CD4-positive, alpha-beta T cell treated with Interleukin-4 for 4 hours (primary cell): ENCODE measurements at places on chromosomes 3 and 15.
A peak's percentile ranks its signal among the peaks of the same experiment; 100 is the strongest.

GRCh38 chr3:116070061-116070460 is 375.2 kb downstream of the LSAMP start:
- DNase-seq, result no peak

GRCh38 chr3:96106701-96107100 is 707.7 kb upstream of the EPHA6 start:
- no peak for DNase-seq

DNA sequence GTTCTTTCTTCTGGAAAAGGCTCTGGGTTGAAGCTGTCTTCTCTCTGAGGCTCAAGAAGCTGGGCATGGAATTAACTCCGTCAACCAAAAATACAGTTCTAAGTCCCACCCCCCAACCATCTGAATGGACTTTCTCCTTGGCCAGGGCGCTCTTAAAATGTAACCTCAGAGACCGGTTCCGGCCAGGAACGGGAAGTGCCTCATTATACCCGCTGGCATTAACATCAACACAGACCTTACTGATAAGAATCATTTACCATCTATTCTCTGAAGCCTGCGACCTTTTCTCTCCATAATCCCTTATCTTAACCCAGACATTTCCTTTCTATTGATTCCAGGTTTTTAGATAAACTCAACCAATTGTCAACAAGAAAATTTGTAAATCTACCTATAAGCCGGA is 64.7 kb downstream of the ATP1B3 start:
- no peak for DNase-seq

DNA sequence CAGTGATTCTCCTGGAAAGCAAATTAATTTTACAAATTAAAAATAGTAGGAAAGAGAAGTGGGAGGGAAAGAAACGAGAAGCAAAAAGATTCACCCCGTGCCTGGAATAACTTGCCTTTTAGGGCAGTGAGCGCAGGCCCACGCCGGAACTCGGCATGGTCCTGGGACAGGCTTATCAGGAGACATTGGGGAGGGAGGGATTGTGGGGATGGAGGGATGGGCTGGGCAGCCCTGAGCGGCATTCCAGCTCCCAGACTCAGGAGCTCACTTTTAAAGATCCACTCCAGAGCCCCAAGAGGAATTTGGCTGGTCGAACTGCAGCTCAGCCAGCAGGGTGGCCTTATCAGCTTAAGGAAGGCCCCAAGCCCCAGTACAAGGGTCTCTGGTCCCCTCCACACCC is 117.9 kb downstream of the ADCY5 start:
- DNase-seq, result no peak

DNA sequence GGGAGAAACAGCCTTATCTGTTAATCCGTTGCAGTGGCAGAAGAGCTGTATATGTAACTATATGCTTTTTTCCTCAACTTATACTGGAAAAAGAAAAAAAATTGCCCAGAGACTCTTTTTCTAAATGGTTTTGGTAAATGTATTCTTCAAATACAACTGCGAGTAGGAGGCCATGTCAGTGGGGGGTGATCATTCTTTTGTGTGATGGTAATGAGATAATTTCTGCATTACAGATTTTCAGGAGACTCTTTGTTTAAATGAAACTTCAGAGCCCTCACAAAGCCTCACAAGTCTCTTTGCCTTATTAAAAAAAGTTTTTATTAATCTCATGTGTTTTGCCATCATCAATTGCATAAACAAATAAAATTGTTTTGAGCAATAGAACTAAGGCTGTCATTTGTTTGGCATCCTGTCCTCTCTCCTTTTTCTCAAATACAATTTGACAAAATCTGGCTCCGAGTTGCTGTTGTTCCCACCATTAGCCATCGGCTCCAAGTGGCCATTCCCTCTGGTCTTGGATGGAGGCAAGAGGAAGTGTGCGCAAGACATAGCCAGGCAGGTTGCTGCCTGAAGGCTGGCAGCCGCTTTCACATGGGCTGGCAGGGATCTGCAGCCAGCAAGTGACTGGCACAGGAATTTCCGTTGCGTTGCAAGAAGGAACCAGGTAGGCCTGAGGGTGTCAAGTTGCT is 116.7 kb downstream of the FNDC3B start:
- DNase-seq, result no peak

DNA sequence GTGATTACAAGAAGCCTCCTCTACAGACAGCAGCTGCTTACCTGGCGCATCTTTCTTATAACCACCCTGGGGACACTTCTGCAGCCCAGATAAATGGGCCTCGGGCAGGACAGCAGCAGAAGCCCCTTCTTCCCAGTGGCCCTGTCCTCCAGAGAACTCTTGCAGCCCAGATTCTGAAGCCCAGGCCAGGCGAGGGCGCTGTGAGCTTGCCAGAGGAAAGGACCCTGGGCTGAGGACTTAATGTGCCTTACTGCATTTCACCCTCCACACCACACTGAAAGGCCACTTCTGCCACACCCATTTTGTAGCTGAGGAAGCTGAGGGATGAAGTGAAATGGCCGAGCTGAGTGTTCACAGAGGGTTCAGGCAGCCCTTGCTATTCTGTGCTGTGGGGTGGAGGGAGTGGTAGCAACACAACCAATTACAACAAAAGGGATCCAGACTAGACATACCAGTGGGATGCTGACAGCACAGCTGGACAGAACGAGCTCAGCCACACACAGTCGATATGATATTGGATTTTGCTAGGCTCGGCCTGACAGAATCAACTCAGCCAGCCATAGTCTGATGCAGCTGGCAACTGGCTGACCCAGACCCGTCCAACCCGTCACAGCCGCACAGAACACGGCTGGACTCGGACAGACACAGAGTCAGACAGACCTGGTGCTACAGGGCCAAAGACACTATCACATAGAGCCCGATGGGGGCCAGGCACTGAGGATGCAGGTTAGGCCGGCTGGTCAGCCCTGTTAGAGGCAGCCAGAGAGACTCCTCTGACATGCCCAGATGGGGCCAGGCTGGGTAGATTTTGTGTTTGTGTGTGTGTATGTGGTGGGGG is 7.3 kb downstream of the ACOX2 start:
- DNase-seq, result no peak

- DNase-seq, result peak; percentile 8
Measured at GRCh38 chr3:196120291-196120951, 38.5 kb upstream of the TFRC start.
